Globus pallidus (tissue), 1 donor: ENCODE measurements at places on chromosomes 11 and 22.

DNA sequence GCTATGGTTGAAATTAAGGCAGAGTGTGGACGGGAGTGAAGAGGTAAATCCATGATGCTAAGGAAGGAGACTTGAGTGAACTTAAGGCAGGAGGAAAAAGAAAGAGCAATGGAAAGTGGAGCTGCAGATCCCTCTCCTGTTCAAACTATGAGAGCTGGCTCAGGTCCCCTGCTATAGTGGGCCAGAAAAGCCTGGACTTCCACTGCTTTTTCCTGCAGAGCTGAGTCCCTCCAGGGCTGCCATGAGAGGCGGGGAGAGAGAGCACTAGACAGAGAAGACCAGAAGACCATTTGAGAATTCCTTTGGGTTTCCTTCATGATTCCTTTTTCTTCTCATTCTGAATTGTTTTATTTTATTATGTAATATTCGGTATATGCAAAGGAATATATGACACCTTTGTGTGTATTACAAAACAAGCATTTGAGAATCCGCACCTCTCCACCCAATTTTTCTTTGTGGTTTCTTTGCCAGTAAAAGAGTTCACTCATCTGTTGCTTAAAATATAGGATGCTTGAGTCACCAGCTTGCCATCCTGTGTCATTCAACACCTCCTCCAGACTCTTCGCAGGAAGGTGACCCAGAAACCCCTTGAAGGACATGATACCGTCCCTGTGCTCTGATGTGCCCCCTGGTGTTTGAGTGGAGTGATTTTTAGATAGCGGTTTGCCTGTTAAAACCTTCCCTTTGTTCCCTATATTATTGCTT, 24.4 kb downstream of the SREBF2 start:
- no peak for DNase-seq

- peak; percentile 95 for DNase-seq
Observed at GRCh38 chr22:35914665-35915476, 113.8 kb downstream of the RBFOX2 start.

- no peak for DNase-seq
Observed at GRCh38 chr11:1029051-1029450, 7.5 kb downstream of the MUC6 start.

DNA sequence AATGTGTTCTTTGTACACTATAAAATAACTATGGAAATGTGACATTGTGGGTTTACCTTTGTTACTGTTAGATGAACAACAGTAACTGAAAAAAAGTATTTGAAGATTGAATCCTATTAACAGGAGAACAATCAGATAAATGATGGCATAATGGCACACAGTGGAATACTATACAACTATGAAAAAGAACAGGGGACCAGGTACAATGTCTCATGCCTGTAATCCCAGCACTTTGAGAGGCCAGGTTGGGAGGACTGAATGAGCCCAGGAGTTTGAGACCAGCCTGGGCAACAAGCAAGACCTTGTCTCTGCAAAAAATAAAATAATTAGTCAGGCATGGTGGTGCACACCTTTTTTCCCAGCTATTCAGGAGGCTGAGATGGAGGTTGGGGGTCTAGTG, 14.4 kb upstream of the OSBP start:
- no peak for DNase-seq

DNA sequence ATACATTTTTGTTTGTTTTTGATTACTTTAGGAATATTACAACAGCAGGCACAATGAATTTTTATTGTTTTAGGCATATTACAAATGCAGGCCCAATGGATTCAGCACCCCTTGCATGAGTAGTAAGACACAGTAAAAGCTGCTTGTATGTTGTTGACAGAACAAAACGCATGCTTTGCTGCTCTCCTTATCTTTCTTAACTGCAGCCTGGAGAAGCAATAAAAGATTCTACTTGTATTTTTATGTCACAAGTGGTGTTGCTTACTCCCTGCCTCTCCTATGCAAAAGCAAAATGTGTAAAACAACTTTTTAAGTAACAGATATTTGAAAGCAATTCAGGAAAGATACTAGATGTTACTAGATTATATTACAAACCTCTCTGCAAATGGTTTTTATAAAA, 73.9 kb downstream of the TRPC6 start:
- no peak for DNase-seq

DNA sequence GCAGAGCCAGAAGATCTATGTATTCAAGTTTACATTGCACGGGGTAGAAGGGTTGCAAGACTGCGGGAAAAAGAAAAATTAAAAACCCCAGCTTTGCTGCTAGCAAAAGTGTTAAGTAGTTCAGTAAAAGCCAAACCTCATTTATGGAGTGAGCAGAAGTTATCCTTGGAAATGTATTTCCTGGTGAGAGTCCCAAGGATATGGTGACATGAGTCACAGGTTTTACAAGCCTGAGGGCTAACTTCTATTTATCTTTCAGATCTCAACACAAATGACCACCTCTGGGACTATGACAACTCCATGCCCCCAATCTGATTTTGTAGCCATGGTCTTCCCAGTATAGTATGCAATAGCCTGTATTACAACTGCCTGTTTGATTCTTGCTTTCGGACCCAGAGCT, 26.1 kb downstream of the ABTB2 start:
- no peak for DNase-seq

GRCh38 chr11:36292311-36292722, 3.1 kb upstream of the COMMD9 start:
- peak; percentile 66 for DNase-seq

- DNase-seq, result no peak
Observed at GRCh38 chr22:42065438-42066125, 5.0 kb downstream of the NAGA start.

DNA sequence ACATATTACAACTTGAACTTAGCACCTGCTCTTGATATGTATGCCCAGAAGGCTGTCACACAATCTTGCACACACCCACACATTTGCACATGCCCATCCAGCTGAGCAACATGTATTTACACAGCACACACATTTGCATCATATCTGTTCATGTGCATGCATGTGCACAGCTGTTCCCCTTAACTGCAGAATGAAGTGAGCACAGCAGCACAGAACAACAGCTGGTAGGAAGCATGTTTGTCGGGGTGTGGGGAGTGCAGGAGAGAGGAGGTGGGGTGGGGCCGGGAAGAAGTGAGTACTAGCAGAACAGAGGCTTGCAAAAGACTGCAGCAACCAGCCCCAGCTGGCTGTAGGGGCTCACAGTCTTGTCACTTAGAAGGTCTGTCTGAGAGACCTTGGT, 296.5 kb downstream of the KIRREL3 start:
- DNase-seq, result no peak

DNA sequence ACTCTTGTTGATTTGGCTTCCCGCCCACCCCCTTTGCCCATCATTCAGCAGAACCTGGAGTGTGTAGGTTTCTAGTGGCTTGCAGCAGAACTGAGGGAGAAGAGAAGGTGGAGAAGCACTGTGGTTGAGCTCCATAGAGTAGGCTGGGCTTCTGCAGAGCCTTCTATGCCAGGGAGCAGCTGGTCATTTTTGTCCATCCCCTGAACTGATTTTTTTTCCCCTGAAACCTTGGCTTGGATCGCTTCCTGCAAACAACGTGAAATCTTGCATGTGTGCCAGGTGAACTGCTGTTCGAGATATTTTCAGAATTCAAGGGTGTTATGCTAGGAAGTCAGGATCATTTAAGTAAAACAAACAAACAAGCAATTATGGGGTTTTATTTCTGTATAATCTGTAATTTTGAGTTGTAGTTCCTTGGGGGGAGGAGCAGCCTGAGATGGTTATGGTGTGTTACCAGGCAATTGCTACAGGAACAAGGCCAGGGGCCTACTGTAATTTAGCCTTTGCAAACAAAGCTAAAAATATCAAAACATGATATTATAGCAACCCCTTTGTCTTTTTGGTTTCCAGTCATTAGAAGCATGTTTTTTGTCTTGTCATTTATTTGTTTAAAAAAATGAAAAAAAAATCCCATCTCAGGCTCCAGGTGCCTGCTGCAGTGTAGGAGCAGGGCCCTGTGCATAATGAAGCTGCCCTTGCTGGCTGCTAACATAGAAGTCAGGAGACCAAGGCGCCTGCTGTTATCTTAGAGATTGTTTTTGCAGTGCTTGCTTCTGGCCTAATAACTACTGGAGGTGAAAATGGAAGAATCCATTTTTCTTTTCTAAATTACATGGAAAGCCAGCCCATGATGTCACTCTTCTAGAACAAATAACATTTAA, 152.4 kb upstream of the TTC12 start:
- no peak for DNase-seq

DNA sequence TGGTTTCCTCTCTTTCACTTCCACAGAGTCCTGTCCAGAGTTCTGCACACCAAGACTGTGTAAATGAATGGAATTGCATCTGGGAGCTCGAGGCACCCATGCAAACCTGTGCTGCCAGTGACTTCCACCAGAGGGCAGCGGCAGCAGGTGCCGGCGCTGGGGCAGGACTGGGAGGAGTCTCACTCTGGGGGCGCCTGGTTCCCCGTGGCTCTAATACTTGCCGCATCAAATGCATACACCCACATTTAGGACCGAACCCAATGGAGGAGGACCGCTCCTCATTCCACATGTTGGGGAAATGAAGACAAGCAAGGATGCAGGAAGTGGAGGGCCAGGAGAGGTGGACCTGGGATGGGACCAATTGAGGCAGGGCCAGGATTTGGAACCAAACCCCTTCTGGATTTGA, 1.1 kb upstream of the CD6 start:
- no peak for DNase-seq

DNA sequence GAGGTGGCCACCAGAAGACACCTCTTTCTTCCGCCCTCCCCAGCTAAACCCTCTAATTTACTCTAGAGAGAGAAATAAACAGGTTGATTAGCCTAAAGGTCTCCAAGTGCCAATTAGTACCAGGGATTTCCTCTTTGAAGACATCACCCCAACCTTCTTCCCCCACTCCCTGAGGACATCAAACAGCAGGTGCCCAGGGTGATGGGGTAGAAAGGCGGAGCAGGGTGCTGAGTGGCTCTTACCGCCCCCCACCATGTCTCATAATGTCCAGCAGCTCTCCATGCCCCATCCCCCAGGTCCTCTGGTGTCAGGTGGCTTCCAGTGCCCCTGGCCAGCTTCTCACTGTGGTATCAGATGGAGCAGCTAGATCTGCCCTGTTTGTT, 5.3 kb upstream of the GNAZ start:
- no peak for DNase-seq

DNA sequence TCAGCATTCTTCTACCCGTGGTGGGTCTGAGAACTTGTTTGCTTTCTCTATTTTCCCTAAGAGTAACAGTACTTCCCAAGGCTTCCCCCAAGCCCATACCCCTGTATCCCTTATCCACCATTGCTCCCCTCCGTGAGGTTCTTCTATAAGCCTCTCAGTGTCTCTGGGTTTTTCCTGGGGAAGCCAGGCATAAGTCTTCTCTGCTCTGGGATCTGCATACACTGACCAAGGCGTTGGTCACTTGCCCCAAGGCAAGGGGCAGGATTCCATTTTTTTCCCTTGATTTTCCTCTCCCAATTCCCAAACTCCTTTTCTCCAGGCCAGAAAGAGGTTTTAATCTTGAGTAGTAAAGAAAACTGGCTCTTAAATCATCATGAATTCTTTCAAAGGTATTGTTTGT, 27.2 kb upstream of the NCAM1 start:
- DNase-seq, result no peak

GRCh38 chr11:15795378-15795777, 561.0 kb downstream of the SOX6 start:
- no peak for DNase-seq

DNA sequence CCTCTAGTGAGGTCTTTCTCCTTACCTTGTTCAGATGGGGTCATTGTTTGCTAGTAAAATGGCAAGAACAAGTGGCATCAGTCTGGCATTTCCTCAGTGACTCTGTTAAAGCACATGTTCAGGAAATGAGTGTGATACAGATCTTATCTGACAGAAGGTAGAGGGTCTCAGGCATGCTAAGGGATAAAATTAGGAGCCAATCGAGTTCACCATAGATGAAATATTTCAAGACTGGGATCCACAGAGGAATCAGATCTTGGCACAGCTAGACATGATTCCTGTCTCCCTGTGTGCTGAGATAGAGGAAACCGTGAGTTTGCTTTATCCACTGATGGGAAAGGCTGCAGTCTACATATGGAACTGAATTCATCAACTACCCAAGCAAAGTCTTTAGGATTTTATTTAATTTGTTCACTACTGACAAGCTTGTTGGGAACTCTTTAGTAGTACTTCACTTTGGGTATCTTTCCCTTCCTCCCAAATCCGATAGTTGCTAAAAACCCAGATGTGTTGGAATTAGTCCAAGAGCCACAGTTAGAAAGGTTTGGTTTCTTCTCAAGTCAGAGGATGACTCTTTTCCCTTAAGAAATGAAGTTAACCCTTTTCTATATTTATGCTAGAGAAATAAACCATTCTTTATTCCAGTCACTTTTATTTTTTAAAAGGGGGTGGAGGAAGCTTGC, 18.4 kb downstream of the FAM118B start:
- DNase-seq, result no peak

GRCh38 chr11:42417691-42418090, 894.1 kb upstream of the API5 start:
- no peak for DNase-seq

DNA sequence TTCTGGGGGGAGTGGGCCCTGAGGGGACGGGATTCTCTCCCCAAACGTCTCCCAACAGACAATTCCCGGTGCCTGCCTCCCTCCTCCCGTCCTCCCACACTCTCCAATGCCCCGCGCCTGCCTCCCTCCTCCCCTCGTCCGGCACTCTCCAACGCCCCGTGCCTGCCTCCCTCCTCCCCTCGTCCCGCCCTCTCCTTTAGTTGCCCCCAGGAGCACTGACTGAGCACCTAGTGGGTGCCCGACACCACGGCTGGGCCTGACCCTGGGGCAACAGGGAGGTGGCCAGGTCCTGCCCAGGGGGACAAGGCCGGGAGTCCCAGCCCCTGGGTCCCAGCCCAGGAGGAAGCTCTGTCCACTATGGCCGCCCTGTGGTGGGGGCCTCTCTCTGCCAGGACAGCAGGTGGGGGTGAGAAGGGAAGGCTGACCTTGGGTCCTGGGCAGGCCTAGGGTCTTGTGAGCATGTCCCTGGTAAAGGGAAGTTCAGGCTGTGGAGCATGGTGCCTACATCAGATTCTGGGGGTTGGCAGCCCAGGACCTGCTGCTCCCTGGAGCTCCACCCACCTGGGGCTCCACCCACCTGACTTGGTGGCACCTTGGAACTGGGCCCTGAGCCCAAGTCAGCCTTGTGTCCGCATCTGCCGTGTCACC, 942.3 kb downstream of the BRD1 start:
- no peak for DNase-seq

DNA sequence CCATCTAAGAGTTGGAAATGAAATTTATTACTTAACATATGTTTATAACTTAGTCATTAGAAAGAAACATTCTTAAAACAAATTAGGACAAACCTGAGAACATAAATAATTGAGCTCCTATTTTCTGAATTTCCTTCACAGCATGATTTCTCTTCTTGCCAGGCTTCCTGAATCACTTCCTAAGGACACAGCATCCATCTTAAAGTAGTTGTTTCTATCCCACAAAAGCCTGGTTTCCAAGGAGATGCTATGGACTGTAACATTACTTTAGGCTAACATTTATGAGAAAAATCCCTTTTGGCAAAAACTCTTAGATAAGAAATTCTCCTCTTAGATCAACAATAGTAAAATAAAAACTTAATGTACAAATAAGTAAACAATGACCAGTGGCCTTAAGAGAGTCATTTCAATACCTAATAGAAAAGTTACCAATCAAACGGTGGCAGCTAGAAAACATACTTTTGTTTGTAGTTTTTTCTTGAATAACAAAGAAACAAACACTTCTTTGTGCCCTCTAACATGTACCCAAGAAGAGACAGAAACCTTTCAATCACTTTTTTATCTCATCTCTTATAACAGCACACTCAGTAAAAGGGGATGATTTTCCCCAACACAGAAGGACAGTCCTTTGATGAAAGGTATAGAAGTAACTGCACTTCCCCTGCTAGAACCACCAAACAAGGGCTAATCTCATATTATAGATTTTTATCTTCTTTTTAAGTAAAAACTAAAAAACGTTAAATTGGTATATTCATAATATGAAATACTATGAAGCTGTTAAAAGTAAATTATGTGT, 74.5 kb downstream of the TTC28 start:
- DNase-seq, result no peak
